ENCODE measurements at places on chromosomes 6 and 20. TPM values are rescaled to one million over a fixed set of nuclear protein-coding genes. Genes with fewer than 3 reads are reported as not detected.

SLC4A11 gene
- 2.0 TPM for total RNA-seq

ECT2L gene
- not detected for total RNA-seq

LY6G6D gene
- total RNA-seq = not detected

GSTA3 gene
- total RNA-seq = not detected

TMEM244 gene
- total RNA-seq = not detected

MAK gene
- 1.3 TPM for total RNA-seq

KIF6 gene
- total RNA-seq = 2.9 TPM

NELFE gene
- 67.2 TPM for total RNA-seq

MTO1 gene
- 20.5 TPM for total RNA-seq

C6orf58 gene
- total RNA-seq = not detected

GID8 gene
- total RNA-seq = 71.6 TPM

FKBP5 gene
- total RNA-seq = 6.9 TPM

PSORS1C1 gene
- total RNA-seq = not detected

PLCB4 gene
- total RNA-seq = 17.2 TPM

FAM83C gene
- total RNA-seq = not detected

SLPI gene
- not detected for total RNA-seq

C6orf15 gene
- total RNA-seq = not detected

SOX18 gene
- not detected for total RNA-seq

SMPDL3A gene
- total RNA-seq = 11.0 TPM

ADGB gene
- 0.04 TPM for total RNA-seq

ELOVL2 gene
- total RNA-seq = 6.0 TPM

MUC21 gene
- not detected for total RNA-seq

APOBEC2 gene
- total RNA-seq = 1.2 TPM

TRMT6 gene
- 15.8 TPM for total RNA-seq

PPP1R14C gene
- total RNA-seq = 1.2 TPM

TRIM38 gene
- 5.9 TPM for total RNA-seq

RAET1L gene
- total RNA-seq = not detected

TNFRSF6B gene
- not detected for total RNA-seq

SLC24A3 gene
- 1.5 TPM for total RNA-seq

LHFPL5 gene
- not detected for total RNA-seq

FRS3 gene
- 6.3 TPM for total RNA-seq

PLEKHG1 gene
- 42.2 TPM for total RNA-seq

ADGRB3 gene
- total RNA-seq = 1.8 TPM

IPCEF1 gene
- total RNA-seq = 0.77 TPM

ANKRD6 gene
- 29.7 TPM for total RNA-seq

MLN gene
- not detected for total RNA-seq

Data from progenitor cell of endocrine pancreas (in vitro differentiated cells).